ENCODE measurements at places on chromosomes 12 and 14.

- DNase-seq, result no peak
Observed at GRCh38 chr14:99271221-99271941, 616 bp downstream of the BCL11B start.

GRCh38 chr12:25320123-25321006, 69.6 kb upstream of the KRAS start:
- no peak for DNase-seq

DNA sequence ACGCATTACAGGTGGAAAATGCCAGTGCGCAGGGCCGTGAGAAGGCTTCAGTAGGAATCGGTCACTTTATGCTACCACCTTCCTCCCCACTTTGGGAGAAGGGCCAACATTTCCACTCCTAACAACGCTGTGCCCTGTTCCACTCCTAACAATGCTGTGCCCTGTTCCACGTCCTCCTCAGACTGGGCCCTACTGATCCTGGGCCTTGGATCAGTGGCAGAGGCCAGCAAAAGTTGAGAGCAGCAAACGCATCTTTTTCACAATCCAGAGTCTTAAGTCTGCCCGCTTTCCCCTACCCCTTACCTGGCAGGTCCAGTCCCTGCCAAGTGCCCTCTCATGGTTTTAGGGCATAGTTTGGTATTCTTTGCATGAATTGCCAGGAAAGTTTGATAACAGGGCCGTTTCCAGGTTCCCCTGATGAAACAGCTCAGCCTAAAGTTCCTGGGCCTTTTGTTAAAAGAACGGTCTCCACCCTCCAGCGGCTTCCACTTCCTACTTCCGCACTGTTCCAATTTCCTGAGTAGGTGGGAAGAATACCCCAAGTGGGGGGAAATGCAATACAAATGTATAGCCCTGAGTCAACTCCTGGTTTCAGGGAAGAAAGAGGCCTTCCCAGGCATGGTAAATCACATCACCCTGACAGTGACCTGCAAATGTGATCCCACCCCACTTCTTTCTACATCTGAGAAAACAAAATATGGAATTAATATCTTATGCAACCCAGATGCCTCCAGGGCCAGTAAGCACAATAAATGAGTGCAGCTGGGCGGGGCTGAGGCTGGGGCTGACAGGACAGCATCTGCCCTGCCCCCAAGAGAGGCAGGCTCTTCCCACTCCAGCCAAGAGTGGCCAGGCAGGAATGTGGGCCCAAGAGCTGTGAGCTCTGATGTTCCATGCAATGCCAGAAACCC, 15.0 kb downstream of the KCTD10 start:
- DNase-seq, result no peak

DNA sequence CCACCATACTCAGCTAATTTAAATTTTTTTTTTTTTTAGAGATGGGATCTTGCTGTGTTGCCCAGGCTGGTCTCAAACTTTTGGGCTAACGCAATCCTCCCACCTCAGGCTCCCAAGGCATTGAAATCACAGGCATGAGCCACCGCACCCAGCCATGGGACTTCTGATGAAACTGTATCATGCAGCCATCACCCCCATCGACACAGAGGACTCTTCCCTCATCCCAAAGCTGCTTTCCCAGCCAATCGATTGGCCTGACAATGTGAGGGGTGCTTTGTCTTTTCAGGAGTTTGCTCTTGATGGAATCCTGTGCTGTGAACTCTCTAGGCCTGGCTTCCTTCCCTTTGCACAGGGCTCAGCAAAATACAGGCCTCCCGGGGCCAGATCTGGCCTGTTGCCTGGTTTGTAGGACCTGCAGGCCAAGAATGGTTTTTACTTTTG, 59.6 kb upstream of the NCOR2 start:
- DNase-seq, result no peak

DNA sequence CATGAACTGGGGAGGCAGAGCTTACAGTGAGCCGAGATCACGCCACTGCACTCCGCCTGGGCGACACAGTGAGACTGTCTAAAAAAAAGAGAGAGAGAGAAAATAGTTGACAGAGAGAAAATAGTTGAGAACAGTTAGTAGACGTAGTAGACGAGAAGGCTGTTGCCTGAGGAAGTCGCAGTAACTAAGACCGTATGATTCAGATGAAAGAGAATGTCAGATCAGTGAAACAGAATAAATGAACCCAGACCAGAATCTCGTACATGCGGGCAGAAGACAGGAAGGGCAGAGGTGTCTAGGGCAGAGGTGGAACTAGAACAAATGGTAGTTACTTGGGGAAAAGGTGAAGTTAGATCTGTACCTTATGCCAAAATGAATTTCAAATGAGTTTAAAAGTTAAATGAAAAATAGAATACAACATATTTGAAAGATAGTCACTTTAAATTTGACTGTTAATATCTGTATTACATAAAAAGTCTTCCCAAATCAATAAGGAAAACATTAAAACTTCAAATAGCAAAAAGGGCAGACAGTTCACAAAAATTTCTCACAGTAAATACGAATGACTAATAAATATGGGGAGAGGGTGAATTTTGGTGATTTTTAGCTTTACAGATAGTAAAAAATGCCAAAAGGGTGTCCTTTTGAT, 17.7 kb downstream of the MDM2 start:
- no peak for DNase-seq

DNA sequence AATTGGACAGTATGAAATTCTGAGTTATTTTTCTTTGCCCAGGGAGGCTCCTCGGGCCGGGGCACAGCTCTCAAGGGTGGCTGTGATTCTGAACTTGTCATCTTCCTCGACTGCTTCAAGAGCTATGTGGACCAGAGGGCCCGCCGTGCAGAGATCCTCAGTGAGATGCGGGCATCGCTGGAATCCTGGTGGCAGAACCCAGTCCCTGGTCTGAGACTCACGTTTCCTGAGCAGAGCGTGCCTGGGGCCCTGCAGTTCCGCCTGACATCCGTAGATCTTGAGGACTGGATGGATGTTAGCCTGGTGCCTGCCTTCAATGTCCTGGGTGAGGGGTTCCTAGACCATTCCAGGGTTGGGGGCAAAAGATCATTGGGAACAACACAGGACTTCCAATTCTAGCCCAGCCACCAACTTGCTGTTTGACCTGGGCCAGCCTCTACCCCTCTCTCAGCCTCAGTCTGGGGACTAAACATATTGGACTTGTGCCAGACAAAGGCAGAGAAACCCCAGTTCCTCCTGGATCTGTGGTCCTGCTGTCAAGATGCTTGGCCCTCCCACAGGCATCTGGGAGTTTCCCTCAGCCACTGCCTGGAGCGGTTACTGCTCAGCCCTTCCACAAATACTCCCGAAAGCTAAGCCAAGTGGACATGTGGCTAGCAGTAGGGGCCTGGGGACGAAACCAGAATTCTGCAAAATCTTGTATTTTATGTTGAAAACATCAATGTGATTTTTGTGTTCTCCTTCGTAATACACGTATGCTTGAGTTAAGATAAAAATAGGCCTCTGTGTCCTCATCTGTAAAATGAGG, 3.5 kb downstream of the OAS3 start:
- DNase-seq, result no peak

DNA sequence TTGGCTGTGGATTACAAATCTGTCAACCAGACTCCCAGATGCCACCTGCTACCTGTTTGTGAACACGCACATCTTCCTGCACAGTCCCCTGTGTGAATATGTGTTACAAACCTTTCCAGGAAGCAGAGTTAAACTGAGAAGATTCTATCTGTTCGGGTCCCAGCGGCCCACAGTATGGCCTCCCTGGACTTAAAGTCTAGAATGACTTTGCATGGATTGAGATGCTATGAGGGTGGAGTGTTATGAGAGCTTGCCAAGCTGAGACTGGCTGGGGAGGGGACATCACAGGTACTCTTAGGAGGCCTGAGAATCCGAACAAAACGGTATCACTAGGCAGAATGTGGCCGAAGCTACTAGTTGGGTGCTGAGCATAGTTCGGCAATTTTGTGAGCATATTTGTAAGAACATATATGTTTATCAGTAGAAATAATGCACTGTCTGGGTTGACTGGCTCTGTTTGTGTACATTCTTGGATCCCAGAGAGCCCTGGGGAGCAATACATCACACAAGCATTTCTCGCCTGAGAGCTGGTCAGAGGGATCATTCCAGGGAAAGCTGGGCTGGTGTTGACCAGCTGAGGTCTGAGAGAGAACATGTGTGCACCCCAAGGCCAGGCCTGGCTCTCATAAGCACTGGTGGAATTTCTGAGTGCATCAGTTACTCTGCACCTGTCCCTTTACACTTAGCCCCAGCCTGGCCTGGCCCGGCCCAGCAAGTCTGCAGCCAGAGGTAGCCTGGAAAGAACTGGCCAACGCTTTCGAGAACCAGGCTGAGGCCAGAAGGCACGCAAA, 29.8 kb upstream of the LTBP2 start:
- no peak for DNase-seq

DNA sequence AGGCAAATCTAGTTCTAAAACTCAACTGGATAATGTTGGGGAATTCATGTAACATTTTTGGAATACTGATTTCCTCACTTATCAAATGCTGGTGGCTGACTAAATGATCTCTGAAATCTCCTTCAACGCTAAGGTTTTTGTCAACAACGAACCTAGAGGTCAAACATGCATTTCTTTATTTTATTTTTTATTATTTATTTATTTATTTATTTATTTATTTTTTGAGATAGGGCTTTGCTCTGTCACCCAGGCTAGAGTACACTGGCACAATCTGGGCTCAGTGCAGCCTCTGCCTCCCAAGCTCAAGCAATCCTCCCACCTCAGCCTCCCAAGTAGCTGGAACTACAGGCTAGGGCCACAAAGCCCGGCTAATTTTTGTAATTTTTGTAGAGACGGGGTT, 64.5 kb downstream of the DUSP16 start:
- no peak for DNase-seq

- DNase-seq, result no peak
Observed at GRCh38 chr12:113891739-113892520, 74.2 kb downstream of the RBM19 start.

GRCh38 chr14:24262821-24263733, at the start of gene TGM1:
TGM1 (minus strand) TSS chr14:24263177; CDS start chr14:24262352, 825 bp downstream.
- no peak for DNase-seq

GRCh38 chr12:53223389-53224060, 8.5 kb downstream of the RARG start:
- DNase-seq, result peak; percentile 51

- DNase-seq, result no peak
Observed at GRCh38 chr12:114912811-114913210, 228.8 kb upstream of the TBX3 start.

GRCh38 chr12:111807232-111807631, 34.8 kb upstream of the MAPKAPK5 start:
- DNase-seq, result no peak

DNA sequence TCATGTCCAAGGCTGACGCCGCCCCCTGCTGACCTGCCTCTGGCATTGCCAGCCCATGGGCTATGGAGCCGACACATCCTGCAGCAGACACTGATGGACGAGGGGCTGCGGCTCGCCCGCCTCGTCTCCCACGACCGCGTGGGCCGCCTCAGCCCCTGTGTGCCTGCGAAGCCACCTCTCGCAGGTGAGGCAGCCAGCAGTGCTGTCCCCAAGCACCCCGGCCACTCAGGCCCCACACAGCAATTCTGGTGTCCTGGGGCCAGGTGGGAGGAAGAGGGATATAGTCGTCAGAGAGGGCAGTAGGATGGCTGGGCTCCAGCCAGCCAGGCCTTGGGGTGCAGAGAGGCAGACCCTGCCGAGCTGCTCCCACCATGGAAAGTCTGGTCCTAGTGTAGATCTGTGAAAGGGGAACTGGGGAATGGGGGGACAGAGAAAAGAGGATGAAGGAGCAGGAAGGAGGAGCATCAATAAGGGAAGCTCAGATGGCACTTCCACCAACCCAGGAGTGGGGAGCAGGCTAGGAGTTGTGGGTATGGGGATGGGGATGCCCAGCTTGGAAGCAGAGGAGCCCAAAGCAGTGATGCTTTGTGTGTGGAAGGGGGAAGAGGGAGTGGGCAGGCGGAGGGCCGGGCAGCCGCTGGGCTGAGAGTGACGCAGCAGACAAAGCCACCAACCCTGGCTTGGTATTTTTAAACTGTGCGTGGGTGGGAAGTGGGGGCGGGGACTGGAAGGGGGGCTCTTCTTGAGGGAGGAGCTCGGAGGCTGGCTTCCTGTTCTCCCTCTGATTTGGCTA, 4.7 kb downstream of the NAB2 start:
- no peak for DNase-seq

DNA sequence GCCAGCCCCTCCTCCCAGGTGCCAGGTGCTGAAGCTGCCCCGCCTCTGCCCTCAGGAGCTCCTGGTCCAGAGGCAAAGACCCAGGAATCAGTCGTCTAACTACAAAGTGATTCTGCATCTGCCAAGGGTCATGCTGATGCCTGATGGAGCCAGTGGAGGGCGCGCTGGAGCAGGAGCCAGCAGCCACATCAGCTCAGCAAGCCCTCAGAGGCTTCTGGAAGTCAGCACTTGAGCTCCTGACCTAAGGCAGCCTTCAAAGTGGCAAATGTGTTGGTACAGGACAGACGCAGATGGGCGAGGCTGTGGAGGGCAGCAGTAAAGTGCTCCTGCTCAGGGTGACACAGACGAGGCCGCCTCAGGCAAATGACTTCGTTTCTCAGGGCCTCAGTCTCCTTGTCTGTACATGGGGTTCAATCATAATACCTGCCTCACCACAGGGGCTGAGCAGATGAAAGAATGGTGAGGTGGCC, 10.9 kb downstream of the C12orf43 start:
- no peak for DNase-seq

GRCh38 chr14:95183532-95184412, 26.4 kb upstream of the DICER1 start:
- no peak for DNase-seq

DNA sequence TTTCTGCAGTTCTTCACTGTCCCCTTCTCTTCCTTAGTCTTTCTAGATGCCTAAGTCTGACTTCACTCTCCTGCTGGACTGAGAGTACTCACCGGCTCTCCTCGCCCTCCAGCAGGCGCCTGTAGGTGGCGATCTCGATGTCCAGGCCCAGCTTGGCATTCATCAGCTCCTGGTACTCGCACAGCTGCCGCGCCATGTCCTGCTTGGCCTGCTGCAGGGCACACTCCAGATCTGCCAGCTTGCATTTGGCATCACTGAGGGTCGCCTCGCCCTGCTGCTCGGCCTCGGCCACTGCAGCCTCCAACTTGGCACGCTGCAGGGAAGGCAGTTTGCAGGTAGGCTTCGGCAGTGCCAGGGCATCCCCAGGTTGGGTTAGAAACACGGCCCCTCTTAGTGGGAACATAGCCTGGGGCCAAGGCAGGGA, 5.2 kb downstream of the KRT84 start:
- no peak for DNase-seq

- peak; percentile 16 for DNase-seq
Observed at GRCh38 chr14:86057018-86057667, 527.2 kb downstream of the FLRT2 start.

DNA sequence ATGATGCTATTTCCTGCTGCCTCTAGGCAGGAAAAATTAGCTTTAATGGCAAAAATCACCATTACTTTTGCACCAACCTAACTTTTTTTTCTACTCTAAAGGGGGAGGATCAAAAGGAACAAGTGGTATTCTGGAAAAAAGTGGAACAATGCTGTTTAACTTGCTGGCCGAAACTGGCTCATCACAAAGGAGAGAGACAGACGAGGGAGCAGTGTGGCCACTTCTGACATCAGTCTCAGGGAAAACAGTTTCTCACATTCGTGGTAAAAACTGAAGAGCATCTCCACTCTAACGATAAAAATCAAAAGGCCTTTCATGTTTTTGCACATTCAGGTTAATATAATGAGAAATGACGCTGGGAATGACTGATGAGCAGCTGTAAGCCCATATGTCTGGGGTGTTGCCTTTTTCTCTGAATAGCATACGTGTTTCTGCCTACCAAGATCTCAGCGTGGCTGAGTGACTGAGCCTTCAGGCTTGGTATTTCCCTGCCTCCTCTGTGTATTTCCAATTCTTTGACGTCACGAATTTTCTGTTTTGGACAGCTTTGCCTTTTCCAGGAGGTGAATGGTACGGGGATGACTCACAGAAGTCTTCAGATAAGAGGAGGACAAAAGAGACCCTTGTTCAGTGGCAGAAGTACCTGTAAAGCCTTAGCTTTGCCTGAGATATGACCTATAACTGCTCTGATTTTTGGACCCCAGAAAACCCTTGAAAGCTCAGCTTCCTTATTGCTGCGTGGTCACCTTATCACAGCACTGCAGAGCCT, 358.8 kb downstream of the GLT1D1 start:
- DNase-seq, result no peak
